Activated gamma-delta T cell (primary cell): ENCODE measurements at places on chromosomes 3 and 15.

DNA sequence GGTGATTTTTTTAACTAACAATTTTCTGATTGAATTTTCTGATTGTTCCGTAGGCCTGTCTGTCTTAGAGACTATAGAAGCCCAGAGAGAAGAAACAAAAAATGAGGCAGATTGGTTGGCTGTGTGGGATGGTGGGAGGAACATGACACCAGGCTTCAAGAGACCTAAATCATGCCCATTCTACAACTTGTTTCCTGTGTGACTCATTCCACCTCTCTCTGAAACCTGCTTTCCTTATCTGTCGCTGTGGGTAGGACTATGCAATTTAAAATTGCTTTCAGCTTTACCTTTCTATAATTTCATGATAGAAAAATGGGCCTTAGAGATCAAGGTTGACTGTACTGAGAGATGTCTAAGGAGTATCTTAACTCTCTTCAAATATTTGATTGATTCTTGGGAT lies 44.5 kb downstream of the OXNAD1 start:
- no peak for DNase-seq

DNA sequence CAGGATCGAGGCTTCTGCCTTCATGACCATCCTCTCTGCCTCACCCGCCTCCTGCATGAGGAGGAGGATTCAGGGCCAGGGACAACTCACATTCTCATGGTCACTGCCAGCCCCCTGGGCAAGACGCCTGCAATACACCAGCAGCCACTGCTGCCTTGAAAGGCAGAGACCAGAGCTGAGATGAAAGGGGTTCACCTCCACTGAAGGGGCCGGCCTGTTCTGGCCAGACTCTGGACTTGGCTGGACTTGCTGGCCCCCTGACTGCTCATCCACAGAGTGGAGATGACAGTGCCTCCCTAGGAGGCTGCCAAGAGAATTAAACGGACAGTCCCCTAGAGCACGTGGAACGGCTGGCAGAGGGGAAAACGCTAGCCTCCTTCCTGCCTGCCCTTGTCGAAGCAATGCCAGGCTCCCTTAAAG lies 35.2 kb downstream of the MGLL start:
- no peak for DNase-seq

DNA sequence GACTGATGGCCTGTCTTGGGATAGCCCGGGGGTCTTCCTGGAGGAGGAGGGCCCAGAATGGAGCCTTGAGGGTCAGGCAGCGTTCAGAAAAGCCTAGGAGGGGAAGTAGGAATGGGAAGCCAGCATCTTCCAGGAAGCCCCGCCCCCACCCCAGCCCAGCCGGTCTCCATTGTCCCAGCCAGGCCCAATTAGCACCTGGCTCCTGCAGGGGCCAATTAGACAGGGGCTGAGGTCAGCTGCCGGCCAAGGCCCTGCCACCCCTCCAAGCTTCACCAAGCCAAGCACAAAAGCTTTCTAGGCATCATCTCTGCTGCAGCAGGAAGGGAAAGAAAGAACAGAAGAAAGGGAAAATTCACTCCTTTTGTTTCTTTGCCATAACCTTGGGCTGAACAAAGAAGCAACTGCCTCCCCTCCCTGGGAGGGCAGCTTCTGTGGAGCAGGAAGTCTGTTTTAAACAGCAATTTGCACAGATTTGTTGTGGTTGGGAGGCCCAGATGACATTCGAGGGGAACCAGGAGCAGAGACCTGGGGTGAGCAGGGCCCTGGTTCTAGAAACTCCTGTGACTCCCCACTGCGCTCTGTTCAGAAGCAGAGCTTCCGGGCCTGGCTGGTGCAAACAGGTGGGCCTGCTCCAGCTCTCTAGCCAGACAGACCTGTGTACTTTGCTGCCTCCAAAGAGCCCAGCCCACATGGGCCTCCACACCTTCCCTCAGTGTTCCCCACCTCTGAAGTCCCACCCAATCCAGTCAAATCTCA lies 47.7 kb downstream of the CYP11A1 start:
- no peak for DNase-seq

- DNase-seq: no peak
Measured at GRCh38 chr15:40272485-40273056, 10.3 kb downstream of the ANKRD63 start.

DNA sequence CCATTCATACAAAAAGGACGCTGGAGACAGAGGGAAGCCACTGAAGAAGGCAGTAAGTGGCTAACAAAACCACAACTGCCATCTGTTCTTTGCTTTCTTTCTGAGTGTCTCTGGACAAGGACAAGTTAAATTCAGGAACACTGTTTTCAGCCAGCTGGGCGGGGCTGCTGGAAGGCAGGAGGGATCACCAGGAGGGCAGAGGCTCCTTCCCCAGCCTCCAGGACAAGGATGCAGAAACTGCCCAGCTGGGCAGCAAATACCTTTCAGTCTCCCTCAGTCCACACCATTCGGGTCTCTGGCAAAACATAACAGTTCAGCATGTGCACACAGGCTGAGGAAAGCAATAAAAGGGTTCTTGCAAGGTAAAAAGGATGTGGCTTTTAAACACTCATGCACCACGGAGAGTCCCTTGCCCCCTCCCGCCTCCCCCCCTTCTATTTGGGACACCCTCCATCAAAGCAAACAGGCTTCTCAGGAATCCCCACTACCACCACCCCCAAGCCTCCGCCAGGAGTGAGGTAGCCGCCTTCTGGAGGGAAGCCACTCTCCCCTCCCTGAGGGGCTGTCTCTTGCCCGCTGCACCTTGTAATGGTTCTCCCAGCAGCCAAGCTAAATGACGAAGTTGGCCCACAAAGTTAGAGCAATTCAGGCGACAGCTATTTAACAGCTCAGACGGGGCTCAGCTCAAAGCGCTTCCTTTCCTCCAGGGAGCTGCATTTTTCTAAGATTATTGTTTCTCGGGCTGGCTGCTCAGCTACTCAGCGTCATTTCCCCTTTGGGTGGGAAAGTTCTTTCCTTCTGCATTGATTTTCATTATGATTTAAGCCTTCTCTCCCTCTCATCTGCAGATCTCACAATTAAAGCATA lies 3.8 kb downstream of the HEG1 start:
- DNase-seq: peak; percentile 12

GRCh38 chr15:88207565-88207964 lies 49.0 kb downstream of the NTRK3 start:
- DNase-seq: no peak

- DNase-seq: no peak
Measured at GRCh38 chr3:111811811-111812210, 47.3 kb upstream of the PHLDB2 start.
